WTC11 (cell line): ENCODE measurements at places on chromosomes 6 and 20.

DNA sequence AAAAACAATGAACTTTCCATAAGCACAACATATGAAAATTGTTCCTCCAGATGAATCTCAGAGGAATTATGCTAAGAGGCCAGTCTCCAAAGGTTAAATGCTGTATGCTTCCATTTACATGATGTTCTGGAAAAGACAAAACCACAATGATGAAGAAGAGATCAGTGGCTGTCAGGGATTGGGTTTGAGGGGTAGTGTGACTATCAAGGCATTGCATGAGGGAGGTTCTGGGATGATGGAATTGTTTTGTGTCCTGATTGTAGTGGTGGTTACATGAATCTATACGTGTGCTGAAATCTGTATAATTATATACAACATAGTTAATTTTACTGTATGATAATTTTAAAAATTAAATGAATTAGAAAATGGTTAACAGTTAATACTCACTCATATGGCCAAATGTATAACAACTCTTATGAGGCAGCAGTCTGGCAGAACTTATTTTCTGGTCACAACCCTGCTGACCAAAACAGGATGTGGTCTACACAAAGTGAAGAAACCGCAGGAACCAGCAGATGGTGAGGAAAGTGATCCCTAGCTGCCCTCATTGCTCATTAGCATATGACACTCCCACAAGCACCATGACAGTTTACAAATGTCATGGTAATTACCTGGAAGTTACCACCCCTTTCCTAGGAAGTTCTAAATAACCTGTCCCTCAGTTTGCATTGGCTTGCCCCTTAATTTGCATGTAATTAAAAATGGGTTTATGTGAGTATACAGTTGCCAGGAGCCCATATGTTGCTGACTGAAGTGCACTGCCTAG lies 31.9 kb downstream of the NSFL1C start:
- DNase-seq, result no peak

- DNase-seq, result no peak
Observed at GRCh38 chr6:56637640-56638039, 5.0 kb downstream of the DST start.

- peak; percentile 69 for DNase-seq
Observed at GRCh38 chr20:36173451-36173933, 19.0 kb downstream of the EPB41L1 start.

- DNase-seq, result no peak
Observed at GRCh38 chr6:137754866-137755265, 112.2 kb upstream of the TNFAIP3 start.

GRCh38 chr6:17871836-17872235 lies 115.6 kb downstream of the KIF13A start:
- no peak for DNase-seq

GRCh38 chr6:25973923-25974555 lies 11.4 kb downstream of the TRIM38 start:
- DNase-seq, result no peak
